ENCODE measurements at places on chromosomes 5 and 9. TPM values are rescaled to one million over a fixed set of nuclear protein-coding genes. Genes with fewer than 3 reads are reported as not detected.

The FOXD4L5 gene
- total RNA-seq, result 0.16 TPM

The GFPT2 gene
- 0.36 TPM for total RNA-seq

The CCNO gene
- not detected for total RNA-seq

The SMIM33 gene
- total RNA-seq, result 0.53 TPM

DNA sequence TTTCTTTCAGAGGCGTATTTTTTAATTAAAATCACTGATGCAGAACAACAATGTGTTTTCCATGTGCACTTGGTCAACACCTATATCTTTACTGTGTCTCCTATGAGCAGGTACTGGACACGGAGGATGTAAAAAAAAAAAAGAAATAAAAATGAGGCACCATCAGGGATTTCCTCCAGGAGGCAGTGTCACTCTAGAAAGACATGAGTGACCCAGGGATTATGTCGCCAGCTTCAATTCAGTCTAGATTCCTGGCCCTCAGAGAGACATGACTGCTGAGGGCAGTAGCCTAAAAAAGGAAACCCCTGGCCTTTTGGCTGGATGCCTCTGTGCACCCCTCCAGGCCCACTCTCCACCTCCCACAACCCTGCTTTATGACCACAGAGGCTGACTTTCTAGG, 18.3 kb upstream of the IL33 start:
- DNase-seq, result no peak

- no peak for DNase-seq
These were observed 70.8 kb upstream of the STARD4 start for GRCh38 chr5:111582993-111583601.

- no peak for DNase-seq
These were observed 19.6 kb downstream of the ADAMTSL1 start for GRCh38 chr9:18493451-18493993.

DNA sequence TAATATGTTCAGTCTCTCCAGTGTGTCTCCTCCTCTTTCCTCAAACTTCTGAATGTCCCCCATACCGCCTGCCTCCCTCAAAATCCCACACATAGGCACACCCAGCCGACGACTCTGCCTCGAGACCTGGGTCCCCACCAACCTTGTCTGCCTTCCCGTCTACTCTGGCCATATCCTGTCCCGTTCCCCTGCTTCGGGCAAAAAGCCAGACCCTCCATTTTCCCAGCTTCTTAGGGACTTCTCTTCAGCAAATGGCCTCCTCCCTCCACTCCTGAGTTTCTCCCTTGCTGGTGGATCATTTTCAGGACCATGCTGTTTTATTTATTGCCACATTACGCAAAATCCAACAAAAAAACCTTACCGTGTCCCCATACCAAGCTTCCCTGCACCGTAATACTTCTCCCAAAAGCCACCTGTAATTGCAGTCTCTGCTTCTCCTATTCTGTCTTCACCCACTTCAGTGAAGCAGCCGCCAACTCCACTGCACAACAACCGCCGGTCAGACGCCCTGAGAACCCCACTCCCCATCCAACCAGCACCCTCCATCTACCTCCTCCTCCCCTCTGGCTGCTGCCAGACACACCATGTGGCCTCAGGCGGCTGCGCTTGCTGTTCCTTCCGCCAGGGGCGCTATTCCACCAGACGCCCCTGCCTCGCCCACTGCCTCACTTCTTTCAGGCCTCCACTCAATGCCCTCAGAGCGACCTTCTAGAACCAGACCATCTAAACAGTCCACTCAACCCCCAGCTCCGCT, 117.0 kb downstream of the TRPM6 start:
- peak; percentile 30 for DNase-seq

DNA sequence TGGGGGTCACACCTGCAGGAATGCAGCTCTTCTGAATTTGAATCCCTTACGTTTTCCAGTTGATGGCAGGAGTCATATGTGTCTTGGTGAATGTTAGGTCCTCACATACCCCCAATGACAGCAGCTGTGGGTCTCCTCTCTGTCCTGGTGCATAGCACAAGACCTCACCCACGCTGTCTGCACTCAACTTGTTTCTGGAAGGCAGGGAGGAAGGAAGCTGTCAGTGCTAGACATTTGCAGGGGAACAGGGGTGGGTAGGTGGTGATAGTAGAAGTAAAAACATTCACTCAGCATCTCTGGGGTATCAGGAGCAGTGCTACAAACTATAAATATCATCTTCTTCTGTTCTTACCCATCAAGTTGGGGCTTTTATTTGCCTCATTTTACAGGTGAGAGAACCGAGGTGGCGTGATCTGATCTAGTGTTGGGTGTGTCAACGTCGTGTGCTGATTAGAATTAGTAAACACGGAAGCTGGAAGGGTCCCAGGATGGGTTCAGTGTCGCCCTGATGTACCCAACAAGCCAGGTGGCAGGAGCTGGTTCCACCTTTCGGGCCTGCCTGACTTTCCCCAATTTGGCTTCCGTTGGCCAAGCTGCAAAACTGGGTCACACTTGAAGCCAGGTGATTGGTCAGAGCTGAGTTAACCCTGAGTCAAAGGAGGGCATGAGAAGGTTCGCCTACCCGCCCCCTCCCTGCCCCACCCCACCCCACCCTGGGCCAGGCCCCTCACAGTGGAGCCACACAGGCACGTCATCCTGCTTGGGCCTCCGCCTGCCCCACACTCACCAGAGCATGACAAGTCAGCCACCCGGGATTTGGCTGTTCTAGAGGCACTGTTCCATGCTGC, 15.8 kb downstream of the ERGIC1 start:
- DNase-seq, result no peak

GRCh38 chr5:146732962-146733361, 145.6 kb downstream of the PPP2R2B start:
- DNase-seq, result no peak

- no peak for DNase-seq
These were observed 160.4 kb downstream of the NR3C1 start for GRCh38 chr5:143243103-143243502.

DNA sequence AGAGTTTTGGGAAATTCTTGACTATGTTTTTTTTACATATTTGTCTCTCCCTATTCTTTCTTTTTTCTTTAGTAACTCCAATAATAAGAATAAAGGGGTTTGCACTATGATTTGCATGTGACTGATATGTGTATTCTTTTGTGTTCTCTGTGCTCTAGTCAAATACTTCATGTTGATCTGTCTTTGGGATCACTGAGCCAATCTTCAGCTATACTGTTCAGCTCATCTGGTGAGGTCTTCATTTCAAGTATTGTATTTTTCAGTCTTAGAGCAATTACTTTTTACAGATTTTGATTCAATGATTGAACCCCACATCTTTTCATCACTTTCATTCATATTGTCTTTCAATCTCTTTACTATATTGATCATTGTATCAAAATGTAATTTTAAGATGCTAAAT, 58.1 kb upstream of the TAF11L2 start:
- no peak for DNase-seq

All from activated naive CD4-positive, alpha-beta T cell treated with anti-CD3 and anti-CD28 coated beads, Interleukin-2, amount 50 U/mL, for 72 hours (primary cell).